ENCODE measurements at places on chromosomes 1 and 21.
A peak's percentile ranks its signal among the peaks of the same experiment; 100 is the strongest.

DNA sequence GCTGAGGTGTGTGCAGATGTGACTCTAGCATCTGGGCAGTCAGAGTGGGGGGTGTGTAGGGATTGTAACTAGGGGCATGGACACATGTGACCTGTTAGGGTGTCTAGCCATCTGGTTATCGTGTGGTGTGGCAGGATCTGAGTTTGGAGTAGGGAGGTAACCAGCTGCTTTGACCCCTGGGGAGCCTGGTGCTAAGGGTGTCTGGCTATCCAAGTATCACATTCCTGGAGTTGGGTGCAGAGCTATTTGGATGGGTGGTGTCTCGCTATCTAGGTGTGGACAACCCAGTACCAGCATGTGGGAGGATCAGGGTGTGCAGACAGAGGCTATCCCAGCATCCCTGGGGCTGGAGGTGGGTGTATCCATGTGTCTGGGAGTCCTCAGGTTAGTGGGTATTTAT lies 4.7 kb downstream of the PTPRU start:
- no peak for DNase-seq

DNA sequence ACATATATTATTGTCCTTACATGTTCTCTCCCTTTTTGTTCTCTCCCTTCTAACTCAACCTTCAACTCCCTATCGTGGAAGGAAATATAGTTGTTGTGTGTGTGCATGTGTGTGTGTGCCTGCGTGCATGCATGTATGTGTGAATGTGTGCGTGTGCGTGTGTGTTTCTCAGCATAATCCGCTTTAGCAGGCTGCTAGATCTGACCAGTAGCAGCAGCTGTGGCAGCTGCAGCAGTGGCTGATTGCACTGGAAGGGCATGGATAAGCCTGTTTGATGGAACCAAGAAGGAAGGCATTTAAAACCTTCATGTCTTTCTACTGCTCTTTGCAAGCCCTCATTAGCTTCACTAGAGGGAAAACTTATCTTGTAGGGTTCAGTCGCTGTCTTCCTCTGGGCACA lies 65.6 kb upstream of the IRF2BP2 start:
- no peak for DNase-seq

DNA sequence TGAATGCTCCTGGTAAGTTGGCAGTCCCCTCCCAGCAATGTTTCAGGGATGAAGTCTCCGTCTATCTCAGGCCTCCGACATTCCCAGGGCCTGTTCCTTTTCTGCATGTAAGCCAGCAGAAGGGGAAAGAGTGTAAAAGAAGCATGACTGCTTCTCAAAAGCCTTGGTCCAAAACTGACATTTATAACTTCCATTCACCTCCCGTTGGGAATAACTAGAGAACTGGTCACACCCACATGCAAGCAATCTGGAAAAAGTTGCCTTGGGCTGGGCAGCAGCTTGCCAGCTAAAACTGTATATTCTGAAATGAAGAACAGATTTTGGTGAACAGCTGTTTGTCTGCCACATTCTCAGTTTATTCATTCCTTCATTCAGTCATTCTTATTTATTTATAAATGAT lies 24.2 kb upstream of the NPL start:
- no peak for DNase-seq

DNA sequence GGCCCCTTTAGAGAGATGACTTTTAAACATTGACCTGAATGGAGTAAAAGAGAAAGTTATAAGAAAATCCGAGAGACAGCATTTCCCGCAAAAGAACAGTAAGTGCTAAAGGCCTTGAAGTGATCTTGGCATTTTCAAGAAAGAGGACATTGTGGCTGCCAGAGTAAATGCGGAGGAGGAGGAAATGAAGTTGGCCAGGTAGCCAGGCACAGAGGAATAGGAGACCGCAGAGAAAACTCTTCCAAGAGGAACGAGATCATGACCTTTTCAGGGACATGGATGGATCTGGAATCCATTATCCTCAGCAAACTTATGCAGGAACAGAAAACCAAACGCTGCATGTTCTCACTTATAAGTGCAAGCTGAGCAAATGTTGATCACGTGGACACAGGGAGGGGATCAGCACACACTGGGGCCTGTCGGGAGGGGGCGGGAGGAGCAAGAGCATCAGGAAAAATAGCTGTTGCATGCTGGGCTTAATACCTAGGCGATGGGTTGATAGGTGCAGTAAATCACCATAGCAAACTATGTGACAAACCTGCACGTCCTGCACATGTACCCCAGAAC lies 49.7 kb downstream of the EEIG2 start:
- DNase-seq = peak; percentile 51

- no peak for DNase-seq
Observed at GRCh38 chr1:47257224-47257623, 25.2 kb upstream of the TAL1 start.

GRCh38 chr1:27179379-27179778 lies 24.5 kb upstream of the SLC9A1 start:
- no peak for DNase-seq

DNA sequence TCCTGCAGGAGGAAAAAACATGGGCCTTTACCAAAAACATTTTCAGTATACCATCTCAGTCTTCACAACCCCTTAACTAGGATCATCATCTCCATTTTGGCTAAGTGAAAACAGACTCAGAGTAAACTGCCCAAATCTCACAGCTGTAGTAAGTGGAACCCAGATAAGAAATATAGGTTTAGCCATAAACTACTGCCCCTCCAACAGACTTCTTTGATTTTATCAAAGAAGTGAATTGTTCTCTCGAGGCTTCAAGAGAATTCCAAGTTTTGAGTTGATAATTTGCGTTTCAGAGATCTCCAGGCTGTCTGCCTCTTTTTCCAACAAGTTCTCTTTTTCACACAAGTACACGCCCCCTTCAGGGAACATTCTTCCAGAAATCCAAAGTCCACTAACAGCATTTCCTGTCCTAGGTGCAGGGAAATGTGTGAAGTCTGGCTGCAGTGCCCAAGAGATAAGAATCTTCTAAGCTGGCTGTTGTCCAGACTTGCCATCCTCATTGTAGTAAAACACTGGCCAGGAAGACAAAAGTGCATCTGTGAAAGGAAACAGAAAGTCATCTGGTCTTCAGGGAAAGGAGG lies 30.8 kb downstream of the RNF19B start:
- DNase-seq = no peak

DNA sequence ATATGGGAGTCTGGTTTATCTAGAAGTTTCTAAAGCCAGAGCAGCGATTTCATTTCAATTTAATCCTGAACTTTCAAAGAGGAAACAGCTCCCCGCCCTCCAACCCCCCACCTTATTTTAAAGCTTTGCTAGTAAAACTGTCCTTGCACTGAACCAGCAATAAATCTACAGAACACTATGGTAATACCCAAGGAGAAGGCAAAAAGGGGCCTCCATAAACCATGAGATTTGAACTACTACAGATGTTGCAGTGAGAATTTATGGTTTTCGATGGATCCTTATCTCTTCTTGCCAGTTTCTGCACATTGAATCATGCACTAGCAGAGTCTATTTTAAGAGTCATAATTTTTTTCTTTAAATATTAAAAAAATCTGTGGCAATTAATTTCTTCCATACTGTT lies 64.8 kb upstream of the BEND5 start:
- no peak for DNase-seq

GRCh38 chr1:198934426-198934825 lies 295.6 kb downstream of the PTPRC start:
- DNase-seq = no peak

DNA sequence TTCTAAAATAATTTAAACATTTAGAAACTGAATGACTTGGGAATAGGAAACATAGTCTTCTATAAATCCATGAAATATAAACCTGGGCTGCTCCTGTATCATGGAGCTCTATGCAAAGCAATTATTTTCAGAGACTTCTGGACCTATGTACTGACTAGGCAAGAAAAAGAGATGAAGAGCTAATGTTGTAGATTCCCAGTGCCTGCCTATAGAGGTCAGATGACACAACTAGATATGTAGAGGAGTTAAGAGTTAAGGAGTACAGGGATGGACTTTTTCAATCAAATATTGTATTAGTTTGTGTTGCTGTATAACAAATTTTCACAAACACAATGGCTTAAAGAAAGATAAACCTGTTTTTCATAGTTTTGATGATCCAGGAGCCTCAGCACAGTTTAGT lies 1434.5 kb downstream of the KCNT2 start:
- DNase-seq = no peak

DNA sequence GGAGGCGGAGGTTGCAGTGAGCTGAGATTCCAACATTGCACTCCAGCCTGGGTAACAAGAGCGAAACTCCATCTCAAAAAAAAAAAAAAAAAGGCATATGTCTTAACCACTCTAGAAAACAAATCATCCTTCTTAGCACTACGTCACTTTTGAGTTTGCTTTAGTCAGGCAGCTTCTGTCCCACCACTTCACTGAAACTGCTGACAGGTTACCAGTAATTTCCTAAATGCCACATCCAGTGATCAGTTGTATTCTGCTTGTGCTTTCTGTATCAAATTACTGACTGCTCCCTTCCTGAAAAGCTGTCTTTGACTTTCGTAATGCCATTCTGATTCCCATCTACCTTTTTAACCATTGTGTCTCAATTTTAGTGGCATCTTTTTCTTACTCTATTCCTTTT lies 21.7 kb downstream of the RCOR3 start:
- DNase-seq = no peak

- no peak for DNase-seq
Observed at GRCh38 chr1:43914576-43915525, 18.8 kb upstream of the ARTN start.

- DNase-seq = no peak
Observed at GRCh38 chr1:56448529-56449300, 130.6 kb downstream of the PLPP3 start.

DNA sequence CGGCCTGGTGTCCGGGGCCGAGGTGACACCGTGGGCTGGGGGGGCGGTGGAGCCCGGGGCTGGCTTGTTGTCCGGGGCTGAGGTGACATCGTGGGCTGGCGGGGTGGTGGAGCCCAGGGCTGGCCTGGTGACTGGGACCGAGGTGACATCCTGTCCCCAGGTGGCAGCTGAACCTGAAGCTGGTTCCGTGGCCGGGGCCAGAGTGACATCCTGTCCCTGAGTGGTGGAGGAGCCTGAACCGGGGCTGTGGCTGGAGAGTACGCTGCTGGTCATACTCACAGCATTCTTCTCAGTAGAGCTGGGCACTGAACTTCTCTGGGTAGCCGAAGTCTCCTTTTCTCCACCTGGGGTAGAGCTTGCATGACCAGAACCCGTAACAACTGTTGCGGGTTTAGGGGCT lies 15.8 kb downstream of the THBS3 start:
- no peak for DNase-seq

DNA sequence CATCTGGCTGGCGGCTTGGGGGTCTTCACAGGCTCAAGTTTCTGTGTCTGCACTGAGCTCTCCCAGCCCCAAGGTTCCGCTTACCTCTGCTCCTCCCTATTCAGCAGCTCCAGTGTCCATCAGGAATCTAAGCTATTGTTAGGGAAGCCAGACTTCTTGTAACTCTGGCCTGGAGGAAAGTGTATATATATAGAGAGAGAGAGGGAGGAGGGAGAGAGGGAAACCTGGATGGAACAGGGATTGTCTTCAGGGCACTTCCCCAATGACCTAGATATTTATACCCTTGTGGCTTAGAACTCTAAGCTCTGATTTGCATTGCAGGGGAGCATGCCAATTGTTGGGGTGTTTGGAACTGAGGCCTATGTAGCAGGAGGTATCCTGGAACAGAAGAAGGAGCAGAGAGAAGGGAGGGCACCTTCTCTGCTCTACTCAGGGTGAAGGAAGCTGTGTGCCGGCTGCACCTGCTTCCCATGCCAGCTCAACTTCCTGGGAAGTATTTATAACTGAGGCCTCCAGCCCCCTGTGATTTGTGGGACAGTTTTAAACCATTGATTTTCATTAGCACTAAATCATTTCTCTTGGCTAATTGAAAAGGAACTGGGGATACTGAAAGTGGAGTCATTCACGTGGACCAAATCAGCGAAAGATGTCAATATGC lies 70.9 kb downstream of the NAV1 start:
- DNase-seq = no peak
